ENCODE measurements at places on chromosomes 12 and 14. TPM values are rescaled to one million over a fixed set of nuclear protein-coding genes. Genes with fewer than 3 reads are reported as not detected.
A peak's percentile ranks its signal among the peaks of the same experiment; 100 is the strongest.

GRCh38 chr14:106003351-106003750 lies 477.0 kb downstream of the TMEM121 start:
- DNase-seq = no peak
- H3K36me3 ChIP-seq = no peaks in the 10 kb centered on the region
- no peaks in the 10 kb centered on the region for H3K27me3 ChIP-seq
- no peak overlapping the region for H3K4me3 ChIP-seq
- no peak overlapping the region for H3K27ac ChIP-seq
- peaks cover 19% of the 10 kb centered on the region for H3K4me1 ChIP-seq

DNA sequence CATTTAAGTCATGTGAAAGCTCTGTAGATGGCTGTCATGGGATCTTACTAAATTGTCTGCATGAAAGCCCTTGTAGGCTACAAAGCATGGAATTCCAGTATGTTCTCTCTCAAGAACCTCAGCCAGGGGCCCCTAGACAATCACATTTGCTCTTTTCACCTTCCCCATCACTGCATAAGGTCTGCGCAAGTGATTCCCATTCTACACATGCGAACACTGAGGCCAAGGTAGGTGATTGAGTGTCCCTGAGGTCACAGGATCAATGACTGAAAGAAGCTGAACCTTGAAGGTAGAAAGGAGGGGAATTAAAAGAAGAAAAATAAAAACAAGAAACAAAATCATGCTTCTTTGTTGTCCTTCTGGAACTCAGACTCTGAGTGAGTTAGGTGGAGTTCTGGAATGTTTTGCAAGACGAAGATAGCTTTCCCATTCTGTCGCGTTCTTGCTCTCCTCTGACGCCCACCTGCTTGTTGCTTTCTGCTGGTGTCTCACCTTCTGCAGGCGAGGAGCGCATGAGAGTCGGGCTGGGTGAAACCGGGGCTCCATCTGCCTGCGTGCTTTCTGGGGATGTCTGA lies 79.9 kb downstream of the SPRING1 start:
- H3K4me1 ChIP-seq = no peaks in the 10 kb centered on the region
- DNase-seq = no peak
- no peak overlapping the region for H3K4me3 ChIP-seq
- H3K27me3 ChIP-seq = peaks cover 15% of the 10 kb centered on the region
- H3K36me3 ChIP-seq = no peaks in the 10 kb centered on the region

GRCh38 chr12:7642876-7643309 lies 22.8 kb downstream of the APOBEC1 start:
- H3K36me3 ChIP-seq = no peaks in the 10 kb centered on the region
- H3K27me3 ChIP-seq = no peaks in the 10 kb centered on the region
- no peak for DNase-seq

DNA sequence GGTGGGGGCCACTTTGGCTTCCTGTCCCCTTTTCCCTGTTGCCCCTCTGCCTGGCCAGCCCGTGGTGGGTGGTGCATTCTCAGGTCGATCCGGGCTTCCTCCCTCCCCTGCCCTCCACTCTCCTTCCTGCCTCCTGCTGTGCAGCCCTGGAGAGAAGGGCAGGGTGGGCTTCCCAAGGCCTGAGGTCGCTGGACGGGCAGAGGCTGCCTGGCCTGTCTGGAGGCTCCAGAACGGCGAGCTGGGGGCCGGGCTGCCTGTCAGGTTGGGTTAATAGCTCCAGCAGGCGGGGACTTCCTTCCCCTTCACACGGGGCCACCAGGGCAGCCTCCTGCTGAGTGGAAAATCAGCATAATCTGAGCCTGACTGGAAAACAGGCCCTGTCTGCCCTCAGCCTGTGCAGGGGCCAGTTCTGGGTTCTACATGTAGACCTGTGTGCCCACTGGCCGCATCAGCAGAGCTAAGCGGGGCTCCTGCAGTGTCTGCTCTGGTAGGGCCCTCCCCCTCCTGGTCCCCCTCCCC lies 11.3 kb downstream of the KIF26A start:
- H3K36me3 ChIP-seq = no peaks in the 10 kb centered on the region
- H3K27ac ChIP-seq = no peak overlapping the region
- DNase-seq = no peak
- H3K27me3 ChIP-seq = no peaks in the 10 kb centered on the region

GRCh38 chr14:59918824-59919569 lies 947 bp upstream of the LRRC9 start:
- peaks cover 10% of the 10 kb centered on the region for H3K4me1 ChIP-seq
- peak overlapping the region; percentile 40 for H3K27ac ChIP-seq
- H3K4me3 ChIP-seq = peak overlapping the region; percentile 41
- no peaks in the 10 kb centered on the region for H3K27me3 ChIP-seq
- no peaks in the 10 kb centered on the region for H3K36me3 ChIP-seq

GRCh38 chr14:34078117-34078743 lies 127.4 kb upstream of the EGLN3 start:
- H3K4me3 ChIP-seq = no peak overlapping the region
- H3K27me3 ChIP-seq = no peaks in the 10 kb centered on the region
- H3K4me1 ChIP-seq = no peaks in the 10 kb centered on the region
- H3K27ac ChIP-seq = no peak overlapping the region
- H3K36me3 ChIP-seq = no peaks in the 10 kb centered on the region

- no peaks in the 10 kb centered on the region for H3K27me3 ChIP-seq
- peak overlapping the region; percentile 76 for H3K27ac ChIP-seq
- peaks cover 24% of the 10 kb centered on the region for H3K4me1 ChIP-seq
These were observed 629 bp downstream of the PRDM4 start for GRCh38 chr12:107760207-107760808.

GRCh38 chr12:116969615-116970585 lies 59.1 kb downstream of the FBXW8 start:
- DNase-seq = no peak
- H3K4me3 ChIP-seq = no peak overlapping the region
- H3K4me1 ChIP-seq = no peaks in the 10 kb centered on the region

- peak overlapping the region; percentile 50 for H3K4me3 ChIP-seq
- no peaks in the 10 kb centered on the region for H3K27me3 ChIP-seq
- peak; percentile 46 for DNase-seq
- peaks cover 88% of the 10 kb centered on the region for H3K4me1 ChIP-seq
These were observed 119.3 kb upstream of the MDM1 start for GRCh38 chr12:68451261-68452077.

- no peak overlapping the region for H3K4me3 ChIP-seq
- H3K4me1 ChIP-seq = no peaks in the 10 kb centered on the region
- H3K27ac ChIP-seq = no peak overlapping the region
These were observed 60.3 kb downstream of the DACT1 start for GRCh38 chr14:58697930-58698642.

DNA sequence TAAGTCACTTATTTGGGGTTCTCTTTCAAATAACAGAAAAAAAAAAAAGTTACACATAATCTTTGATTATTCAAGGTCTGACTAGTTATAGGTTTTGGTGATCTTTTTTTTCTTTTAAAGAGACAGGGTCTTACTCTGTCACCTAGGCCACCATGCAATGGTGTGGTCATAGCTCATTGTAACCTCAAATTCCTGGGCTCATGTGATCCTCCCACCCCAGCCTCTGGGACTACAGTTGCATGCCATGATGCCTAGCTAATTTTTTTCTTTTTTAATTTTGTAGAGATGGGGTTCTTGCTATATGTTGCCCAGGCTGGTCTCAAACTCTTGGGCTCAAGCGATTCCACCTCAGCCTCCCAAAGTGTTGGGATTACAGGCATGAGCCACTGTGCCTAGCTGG lies 56.5 kb upstream of the CFL2 start:
- H3K27ac ChIP-seq = no peak overlapping the region
- no peak overlapping the region for H3K4me3 ChIP-seq
- H3K4me1 ChIP-seq = no peaks in the 10 kb centered on the region
- DNase-seq = no peak

GRCh38 chr12:24688601-24689000 lies 260.3 kb downstream of the BCAT1 start:
- H3K27ac ChIP-seq = no peak overlapping the region
- no peaks in the 10 kb centered on the region for H3K36me3 ChIP-seq
- no peaks in the 10 kb centered on the region for H3K27me3 ChIP-seq

GRCh38 chr12:62799766-62800406 lies 135.1 kb downstream of the PPM1H start:
- no peak overlapping the region for H3K27ac ChIP-seq
- no peaks in the 10 kb centered on the region for H3K27me3 ChIP-seq
- no peaks in the 10 kb centered on the region for H3K4me1 ChIP-seq
- H3K36me3 ChIP-seq = no peaks in the 10 kb centered on the region

DNA sequence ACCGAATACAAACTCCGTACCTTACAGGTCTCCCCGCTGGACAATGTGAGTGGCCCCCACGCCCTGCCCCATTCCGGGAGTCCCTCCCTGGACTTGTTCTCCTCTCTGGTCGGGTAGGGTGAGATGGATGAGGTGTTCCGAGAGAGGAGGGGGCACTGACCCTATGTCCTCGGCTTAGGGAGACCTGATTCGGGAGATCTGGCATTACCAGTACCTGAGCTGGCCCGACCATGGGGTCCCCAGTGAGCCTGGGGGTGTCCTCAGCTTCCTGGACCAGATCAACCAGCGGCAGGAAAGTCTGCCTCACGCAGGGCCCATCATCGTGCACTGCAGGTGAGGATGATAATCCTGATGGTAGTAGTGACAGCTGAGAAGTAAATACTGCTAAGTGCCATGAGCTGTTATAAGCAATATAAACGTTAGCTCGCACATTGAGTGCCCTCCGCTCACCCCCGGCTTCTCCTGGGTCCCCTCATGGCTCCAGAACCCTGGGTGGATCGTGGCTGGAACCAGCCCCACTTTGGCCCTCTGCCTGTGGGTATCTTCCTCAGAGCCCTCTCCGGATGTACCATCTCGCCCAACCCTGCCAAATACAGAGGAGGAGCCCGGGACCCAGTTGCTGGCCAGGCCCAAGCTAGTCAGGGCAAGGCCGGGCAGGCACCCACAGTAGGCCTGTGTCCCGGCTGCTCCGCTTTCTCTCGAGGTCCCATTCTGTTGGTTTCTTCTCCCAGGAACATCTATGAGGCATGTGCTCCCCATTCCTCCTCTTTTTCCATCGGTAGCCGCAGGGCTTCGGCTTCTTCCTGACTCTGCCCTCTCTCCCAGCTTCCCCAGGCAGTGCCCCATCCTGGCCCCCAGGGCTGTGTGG lies 6.8 kb downstream of the PTPN6 start:
- peak overlapping the region; percentile 95 for H3K27ac ChIP-seq
- peak overlapping the region; percentile 54 for H3K4me3 ChIP-seq

- DNase-seq = no peak
- no peaks in the 10 kb centered on the region for H3K27me3 ChIP-seq
- no peak overlapping the region for H3K27ac ChIP-seq
- no peak overlapping the region for H3K4me3 ChIP-seq
- no peaks in the 10 kb centered on the region for H3K36me3 ChIP-seq
- no peaks in the 10 kb centered on the region for H3K4me1 ChIP-seq
These were observed 138.7 kb upstream of the MED13L start for GRCh38 chr12:116416166-116416565.

GRCh38 chr14:59213368-59214315 lies 25.2 kb downstream of the DAAM1 start:
- H3K4me1 ChIP-seq = peaks cover 6% of the 10 kb centered on the region
- H3K27ac ChIP-seq = no peak overlapping the region
- no peaks in the 10 kb centered on the region for H3K36me3 ChIP-seq
- no peak for DNase-seq

DNA sequence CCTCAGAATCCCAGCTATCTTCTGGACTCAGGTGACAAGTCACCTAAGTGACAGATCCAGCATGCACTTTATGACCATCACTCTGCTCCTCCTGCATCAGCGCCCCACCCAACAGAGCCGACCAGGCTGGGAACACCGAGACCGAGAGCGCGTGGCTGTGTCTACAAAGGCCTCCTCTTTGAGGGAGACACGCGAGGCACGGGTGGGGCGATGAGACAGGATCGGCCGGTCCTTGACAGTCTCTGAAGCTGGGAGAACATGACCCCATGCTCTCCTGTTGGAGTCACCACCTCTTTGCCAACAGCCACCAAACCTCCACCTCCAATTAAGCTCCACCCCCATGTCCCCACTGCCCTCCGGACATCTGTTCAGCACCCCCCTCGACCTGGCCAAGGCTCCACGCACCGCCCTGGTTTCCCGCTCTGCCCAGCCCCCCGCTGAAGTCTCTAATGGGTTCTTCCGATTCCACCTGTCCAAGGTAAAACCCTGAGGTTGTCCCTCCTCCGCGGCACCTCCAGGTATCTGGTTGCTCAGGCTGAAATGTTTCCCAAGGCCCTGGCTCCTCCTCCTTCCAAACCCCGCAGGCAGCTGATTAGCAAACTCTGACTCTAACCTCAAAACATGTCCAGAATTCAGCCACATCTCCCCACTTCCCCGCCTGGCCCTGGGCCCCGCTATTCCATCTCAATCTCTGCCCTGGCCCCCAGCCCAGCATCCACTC lies 31.5 kb downstream of the HSP90AA1 start:
- H3K36me3 ChIP-seq = peaks cover 5% of the 10 kb centered on the region
- no peak overlapping the region for H3K27ac ChIP-seq
- H3K27me3 ChIP-seq = no peaks in the 10 kb centered on the region
- no peak overlapping the region for H3K4me3 ChIP-seq
- H3K4me1 ChIP-seq = no peaks in the 10 kb centered on the region

Gene TAS2R13
- 0.96 TPM for total RNA-seq

Gene PROX2
- total RNA-seq = not detected

Gene ADAMTS20
- total RNA-seq = not detected

Gene DHRS2
- total RNA-seq = not detected

All from B cell (primary cell).